ENCODE measurements at places on chromosomes 5 and 9.

- no peak for DNase-seq
Measured at GRCh38 chr9:69499959-69500358, 172.2 kb downstream of the APBA1 start.

GRCh38 chr5:88805151-88805784, 77.7 kb downstream of the MEF2C start:
- no peak for DNase-seq

- no peak for DNase-seq
Measured at GRCh38 chr9:129749575-129749974, 3.3 kb downstream of the PTGES start.

DNA sequence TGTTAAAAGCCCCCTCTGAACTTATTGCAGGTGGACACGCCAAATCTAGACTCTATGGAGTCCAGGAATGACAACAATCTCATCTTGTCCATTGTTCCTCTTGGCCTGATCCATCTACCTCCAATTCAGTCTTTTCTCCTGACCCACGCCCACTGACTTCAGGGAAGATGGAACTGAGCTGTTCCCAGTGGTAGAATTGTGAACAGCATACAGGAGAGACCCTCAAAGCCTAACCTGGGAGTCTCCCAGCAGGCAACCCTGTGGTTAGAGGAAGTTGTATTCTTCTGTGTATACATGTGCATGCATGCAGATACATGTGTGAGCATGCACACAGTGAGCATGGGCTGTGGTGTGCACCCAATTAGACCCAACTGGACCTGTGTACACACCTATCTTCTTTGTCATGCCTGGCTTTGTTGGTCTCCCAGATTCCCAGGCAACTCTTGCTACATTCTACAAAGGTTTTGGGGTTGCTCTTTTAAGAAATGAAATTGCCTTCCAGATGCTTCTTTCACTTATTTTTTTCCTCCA, 286.0 kb downstream of the ZSWIM6 start:
- no peak for DNase-seq

GRCh38 chr5:177390363-177391300, 6.4 kb downstream of the SLC34A1 start:
- peak; percentile 80 for DNase-seq

- no peak for DNase-seq
Measured at GRCh38 chr9:122463828-122464632, 13.7 kb downstream of the OR1J1 start.

- DNase-seq = no peak
Measured at GRCh38 chr5:74394528-74394915, 246.0 kb downstream of the ENC1 start.

- no peak for DNase-seq
Measured at GRCh38 chr9:21589344-21590056, 107.4 kb upstream of the IFNE start.

- no peak for DNase-seq
Measured at GRCh38 chr9:6049798-6050197, 34.4 kb upstream of the RANBP6 start.

DNA sequence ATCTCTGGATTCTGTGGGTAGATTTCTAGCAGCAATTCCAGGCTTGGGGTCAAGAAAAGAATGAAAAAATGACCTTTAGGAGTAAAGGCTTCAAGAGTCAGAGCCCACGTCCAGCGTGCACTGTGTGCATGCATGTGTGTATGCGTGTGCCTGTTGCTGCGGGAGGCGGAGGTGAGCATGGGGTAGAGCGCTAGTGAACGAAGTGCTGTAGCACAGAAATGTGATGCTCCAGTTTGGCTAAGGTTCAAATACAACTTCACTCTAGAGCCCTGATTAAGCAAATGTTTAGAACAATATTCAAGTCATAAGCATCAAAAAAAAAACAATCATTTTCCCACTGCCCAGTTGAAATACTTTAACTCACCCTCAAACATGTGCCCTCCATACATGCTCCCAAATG, 403.9 kb downstream of the ZNF608 start:
- DNase-seq = no peak

DNA sequence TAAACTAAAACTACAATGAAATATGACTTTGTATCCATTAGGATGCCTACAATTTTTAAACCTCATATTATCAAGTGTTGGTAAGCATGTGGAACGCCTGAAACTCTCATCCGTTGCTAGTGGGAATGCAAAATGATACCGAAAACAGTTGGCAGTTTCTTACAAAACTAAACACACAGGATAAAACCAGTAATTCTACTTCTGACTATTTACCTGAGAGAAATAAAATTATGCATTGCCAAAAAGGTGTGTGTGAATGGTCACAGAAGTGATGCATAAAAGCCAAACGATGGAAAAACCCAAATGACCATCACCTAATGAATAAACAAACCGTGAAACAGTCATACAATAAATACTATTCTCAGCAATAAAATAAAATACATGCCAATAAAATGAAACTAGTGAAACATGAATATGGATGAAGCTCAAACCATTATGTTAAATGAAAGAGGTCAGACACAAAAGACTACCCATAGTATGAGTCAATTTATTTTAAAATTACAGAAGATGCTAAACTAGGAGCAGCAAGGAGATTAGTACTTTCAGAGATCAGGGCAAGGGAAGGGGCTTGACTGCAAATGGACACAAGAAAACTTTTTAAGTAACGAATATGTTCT, 13.4 kb downstream of the AUH start:
- no peak for DNase-seq

GRCh38 chr9:134211811-134212485, 47.6 kb upstream of the RNU6ATAC start:
- no peak for DNase-seq

DNA sequence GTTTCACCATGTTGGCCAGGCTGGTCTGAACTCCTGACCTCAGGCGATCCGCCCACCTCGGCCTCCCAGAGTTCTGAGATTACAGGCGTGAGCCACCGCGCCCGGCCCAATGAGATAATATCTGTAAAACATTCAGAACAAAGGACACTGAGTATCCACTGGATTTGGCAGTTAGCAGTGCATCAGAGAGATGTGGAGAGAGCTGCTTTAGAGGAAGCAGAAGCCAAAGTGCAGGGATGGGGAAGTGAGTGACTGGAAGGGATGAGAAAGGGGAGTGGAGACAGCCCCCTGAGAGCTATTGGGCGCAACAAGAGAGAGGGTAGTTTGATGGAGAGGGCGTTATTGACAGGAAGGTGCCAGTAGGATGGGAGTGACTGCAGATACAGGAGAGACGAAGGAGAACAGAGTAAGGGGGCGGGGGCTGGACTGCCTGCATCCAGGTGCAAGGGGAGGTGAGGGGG, 157.5 kb upstream of the SHB start:
- DNase-seq = no peak

- DNase-seq = no peak
Measured at GRCh38 chr9:107422189-107423185, 67.1 kb downstream of the KLF4 start.

GRCh38 chr5:108637134-108637533, 110.6 kb upstream of the FER start:
- DNase-seq = no peak

- no peak for DNase-seq
Measured at GRCh38 chr5:76820526-76820890, 1.7 kb downstream of the F2RL1 start.

DNA sequence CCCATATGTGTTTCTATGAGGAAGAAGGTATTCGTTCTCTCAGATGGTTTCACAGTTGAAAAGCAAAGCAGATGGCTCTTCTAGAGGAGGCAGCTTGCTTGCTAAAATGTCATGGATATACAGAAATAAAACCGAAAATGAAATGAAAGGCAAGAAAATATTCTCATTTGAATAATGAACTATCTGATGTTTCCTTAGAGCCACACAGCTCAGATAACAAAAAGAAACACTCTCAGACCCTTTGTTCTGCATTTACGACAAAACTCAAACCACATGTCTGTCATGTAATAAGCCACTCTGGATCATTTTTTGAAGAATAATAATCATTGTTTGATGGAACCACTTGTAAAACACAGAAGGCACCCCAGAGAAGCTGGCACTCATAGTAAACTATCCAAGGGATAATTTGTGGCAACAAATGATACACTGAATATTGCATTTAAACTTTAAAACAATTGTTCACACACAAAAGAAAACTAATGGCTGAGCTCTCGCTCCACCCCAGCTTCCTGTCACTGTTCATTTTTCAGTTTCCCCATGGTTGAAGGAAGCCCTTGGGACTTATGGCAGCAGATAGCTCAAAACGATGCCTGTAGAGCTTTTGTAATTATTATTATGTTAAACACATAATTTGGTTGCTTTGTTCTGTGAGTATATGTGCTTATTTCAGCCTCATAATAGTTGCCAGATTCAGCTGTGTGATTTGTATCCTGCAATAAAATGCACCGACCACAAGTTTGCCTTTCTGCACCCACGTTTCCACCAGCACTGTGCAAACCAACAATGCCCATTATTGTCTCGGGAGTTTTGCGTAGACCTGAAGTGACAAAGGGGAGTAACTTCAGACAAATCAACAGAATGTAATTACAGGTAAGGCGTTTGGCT, 256.0 kb downstream of the TMEM167A start:
- DNase-seq = no peak

- no peak for DNase-seq
Measured at GRCh38 chr5:133996683-133997252, 8.0 kb downstream of the VDAC1 start.

DNA sequence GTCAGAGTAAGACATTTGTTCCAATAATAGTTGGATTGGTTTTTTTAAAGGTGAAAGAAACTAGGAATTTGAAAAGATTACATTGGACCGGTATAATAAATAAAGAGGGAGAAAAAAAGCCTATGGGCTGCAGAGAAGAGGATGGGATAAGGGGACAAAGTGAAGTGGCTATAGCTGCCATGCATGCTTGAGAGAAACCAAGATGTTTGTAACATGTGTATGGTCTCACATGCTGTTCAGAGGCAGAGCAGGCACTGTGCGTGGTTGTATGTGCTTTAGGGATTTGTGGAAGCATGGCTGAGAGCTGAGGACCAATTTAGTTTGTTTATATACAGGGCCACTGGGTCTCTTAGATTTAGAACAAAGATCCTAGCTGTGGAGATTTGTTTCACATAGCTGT, 32.7 kb downstream of the LNPEP start:
- no peak for DNase-seq

DNA sequence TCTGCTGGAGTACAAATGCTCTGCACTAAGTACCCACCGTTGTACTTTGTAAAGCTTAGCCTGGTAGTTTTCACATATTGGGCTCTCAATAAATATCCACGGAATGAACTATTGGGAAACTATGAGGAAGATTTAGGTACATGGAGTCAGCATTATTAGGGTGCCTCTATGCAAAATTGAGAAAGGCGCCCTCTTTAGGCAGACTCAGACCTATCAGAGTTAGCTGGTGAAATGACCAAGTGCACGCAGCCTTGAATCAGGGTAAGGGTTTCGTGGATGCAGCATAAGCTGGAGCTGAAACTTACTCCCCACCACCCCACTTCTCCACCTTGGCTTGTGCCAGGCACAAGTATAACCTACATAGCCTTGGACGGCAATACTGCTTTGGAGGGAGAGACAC, 1178.8 kb upstream of the DMAC1 start:
- DNase-seq = no peak

All from stimulated activated CD8-positive, alpha-beta memory T cell treated with anti-CD3 and anti-CD28 coated beads, Interleukin-15, amount 100 ng/mL, for 48 hours (primary cell).